ENCODE measurements at places on chromosomes 5 and 9.

- no peak for DNase-seq
These were observed 12.3 kb downstream of the TLE4 start for GRCh38 chr9:79583952-79584654.

DNA sequence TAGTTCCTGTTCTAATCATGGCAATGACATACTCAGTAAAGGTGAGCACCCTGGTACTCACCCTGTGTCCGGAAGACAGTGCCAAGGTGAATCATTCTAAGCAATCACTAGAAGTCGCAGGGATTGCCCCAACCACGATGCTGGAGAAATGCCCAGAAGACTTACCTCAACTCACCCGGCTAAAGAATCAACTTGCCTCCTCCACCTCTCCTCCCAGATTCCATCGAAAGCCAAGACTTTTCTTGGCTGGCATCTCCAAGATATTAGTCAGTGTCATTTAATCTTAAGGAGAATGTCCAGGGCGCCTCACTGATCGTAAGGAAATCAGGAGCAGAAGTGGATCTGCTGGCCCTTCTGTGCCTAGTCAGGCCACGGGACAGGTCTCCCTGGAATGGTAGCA, 204.9 kb downstream of the ERCC6L2 start:
- no peak for DNase-seq

- no peak for DNase-seq
These were observed 53.5 kb upstream of the IL7R start for GRCh38 chr5:35803191-35803651.

GRCh38 chr5:111486055-111486454, 26.3 kb downstream of the STARD4 start:
- DNase-seq = no peak

- DNase-seq = no peak
These were observed 56.0 kb downstream of the RGS3 start for GRCh38 chr9:113519426-113520108.

DNA sequence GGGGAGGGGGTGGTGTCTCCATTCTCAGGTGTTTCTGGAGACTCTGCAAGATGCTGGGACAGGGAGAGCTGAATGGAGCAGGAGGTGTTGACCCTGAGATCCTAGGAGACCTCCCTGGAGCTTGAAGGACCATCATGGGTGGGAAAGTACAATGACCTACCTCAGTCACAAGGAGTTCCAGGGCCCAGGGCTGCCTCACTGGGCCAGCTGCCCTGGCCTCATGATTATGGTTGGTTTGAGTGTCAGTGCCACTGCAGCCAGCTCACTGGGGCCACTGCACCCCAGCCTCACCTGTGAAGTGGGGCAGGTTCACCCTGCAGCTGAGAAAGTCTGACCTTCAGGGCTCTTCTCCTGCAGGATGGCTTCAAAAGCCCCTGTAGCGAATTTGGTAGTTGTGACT, 372.5 kb downstream of the IRX2 start:
- no peak for DNase-seq

DNA sequence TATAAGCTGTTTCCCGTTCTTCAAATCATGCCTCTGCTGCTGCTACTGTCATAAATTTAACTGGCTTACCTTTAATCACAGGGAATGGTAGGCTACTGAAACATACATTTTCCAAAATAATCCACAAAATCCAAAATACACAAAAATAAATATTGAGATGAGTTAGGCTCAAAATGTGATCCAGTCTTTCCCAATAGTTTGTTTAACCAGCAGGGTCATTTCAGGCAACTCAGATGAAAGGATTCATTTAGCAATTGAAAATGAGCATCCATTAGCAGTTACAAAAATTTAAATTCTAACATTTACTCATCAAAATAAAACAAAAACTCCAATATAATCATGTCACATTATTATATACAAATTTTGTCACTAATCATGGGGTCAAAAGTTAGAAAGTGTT, 1015.6 kb upstream of the DMAC1 start:
- no peak for DNase-seq

- DNase-seq = no peak
These were observed 412.8 kb upstream of the IRX4 start for GRCh38 chr5:2295476-2295875.

- no peak for DNase-seq
These were observed 23.6 kb downstream of the LHX2 start for GRCh38 chr9:124035001-124035650.

DNA sequence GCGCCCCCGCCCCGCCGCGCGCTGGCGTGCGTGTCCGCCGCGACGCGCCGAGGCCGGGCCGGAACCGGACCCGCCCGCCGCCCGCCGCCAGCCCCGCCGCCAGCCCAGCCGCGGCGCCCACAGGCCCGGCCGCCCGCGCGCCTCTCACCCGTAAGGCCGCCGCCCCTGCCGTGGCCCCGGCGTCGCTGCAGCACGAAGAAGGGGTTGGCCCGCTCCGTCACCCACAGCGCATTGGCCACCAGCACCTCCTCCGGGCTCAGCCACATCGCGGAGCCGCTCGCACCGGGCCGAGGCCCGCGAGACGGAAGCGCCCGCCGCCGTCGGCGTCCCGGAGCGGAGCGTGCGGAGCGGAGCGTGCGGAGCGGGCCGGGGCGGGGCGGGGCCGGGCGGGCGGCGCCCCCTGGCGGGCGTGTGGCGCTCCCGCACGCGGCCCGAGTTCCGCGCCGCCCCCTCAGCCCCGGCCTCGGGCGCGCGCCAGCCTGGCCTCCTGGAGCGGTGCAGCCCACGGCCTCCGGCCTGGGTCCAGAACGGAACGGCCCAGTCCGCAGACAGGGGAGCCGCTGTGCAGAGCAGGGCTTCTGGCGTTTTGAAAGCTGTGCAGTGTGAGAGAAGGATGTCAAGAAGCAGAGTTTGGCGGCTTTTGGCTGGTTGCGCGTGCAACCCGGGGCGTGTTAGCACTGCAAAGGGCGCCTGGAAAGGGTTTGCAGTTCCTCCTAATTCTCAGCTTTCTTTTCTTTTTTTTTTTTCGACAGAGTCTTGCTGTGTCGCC, at the start of gene TBC1D9B:
Gene TBC1D9B, minus strand, starts transcription at position 342 of the 769 bp plus-strand sequence. Its CDS starts 76 bp downstream, at position 266.
- DNase-seq = peak; percentile 48

DNA sequence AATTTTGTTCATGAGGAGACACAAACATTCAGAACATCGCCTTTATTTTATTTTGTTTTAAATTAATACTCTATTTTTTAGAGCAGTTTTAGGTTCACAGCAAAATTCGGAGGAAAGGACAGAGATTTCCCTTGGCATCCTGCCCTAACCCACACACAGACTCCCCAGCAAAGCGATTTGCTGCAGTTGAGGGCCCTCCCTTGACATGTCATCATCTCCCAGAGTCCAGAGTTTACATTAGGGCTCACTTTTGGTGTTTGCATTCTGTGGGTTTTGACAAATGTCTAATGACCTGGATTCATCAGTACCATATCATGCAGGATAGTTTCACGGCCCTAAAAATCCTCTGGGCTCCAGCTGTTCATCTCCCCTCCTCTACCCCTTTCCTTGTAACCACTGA, 33.6 kb upstream of the COL5A1 start:
- no peak for DNase-seq

DNA sequence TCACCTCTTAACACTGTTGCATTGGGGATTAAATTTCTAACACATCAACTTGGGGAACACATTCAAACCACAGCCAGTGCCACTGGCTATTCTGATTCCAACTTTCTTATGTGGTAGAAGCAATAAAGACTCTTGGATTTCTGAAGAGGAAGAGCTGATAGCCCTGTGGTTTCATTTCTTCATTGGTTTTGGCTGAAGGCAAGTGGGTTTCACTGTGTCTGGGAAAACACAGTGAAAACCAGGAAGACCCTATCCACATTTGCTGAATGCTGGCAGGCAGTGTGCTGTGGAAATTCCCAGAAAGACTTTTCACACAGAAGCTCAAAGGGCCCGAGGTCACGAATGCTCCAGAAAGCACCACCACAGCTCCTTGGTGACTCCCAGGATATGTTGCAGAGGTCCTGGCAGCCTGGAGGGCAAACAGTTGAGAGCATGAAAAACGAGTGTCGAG, 67.1 kb downstream of the DAPK1 start:
- no peak for DNase-seq

- no peak for DNase-seq
These were observed 129.8 kb downstream of the SLC12A2 start for GRCh38 chr5:128213340-128213739.

DNA sequence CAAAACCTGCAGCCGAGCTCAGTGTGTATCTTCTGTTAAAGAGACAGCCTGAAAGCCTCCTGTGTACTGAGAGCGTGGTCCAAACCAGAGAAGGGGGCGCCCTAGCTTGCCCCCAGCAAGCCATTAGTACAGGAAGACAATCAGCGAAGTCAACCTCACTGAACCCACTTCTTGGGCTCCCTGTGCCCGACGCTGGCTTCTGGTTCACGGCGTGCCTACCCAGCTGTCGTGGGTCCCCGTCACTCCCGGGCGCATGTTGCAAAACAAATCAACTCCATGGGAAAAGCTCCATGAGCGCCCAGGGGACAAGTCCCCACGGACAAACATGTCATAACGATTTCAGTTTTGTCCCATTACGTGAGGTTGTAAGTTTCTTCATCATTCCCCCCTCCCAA, 326.9 kb downstream of the SH3GL2 start:
- DNase-seq = no peak

- no peak for DNase-seq
These were observed 194.3 kb downstream of the PALM2AKAP2 start for GRCh38 chr9:109974143-109974917.

DNA sequence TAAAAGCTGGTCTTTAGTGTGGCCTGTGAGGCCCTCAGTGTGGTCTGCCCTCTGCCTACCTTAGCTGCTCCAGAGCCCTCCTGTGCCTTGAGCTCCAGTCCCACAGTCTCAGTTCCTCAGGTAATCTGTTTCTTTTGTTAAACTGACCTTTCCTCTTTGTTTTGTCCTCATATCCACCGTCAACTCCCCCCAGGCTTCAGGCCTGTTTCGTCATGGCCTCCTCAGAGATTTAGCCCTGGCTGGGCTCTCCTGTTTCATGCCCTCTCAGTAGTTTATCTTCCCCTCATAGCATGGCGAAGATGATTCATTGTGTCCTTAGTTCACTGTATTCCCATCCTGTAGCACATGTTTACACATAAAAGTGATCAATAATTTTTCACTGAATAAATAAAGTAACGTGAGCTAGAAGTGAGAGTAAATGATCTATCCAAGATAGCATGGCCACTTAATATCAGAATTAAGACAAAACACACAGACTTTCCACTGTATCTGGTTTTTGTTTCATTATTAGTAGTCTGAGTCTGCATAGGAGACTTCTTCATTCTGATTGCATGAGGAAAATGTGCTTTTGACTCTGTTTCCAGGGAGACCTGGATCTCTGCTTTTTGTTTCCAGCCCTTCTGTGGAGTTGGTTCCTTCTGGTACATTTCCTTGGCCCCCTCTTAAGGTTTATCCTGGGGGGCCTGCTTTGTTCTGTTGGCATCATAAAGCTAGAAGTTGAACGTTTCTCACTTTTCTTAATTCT, 70.5 kb downstream of the SNX24 start:
- DNase-seq = no peak

GRCh38 chr9:114804505-114804904, 1.3 kb downstream of the TNFSF15 start:
- no peak for DNase-seq

GRCh38 chr5:172770374-172770674, 671 bp downstream of the DUSP1 start:
- DNase-seq = no peak

- DNase-seq = no peak
These were observed 22.4 kb downstream of the LHX6 start for GRCh38 chr9:122206118-122207046.

DNA sequence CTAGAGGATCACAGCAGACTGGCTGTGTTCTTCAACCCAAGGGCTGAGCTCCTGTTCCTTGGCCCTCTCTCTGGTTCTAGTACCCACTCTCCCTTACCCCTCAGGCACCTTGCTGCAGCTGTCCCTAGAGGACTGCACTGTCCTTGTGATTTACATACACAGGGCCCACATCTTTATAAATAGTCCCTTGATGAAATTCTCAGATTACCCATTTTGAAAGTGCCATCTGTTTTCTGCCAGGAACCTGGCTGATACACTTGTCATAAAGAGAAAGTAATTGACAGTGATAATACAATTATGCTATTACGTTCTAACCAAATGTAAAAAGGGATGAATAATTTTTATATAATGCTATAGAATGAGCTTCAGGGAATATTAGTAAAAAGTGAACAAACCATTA, 16.5 kb upstream of the SPARC start:
- DNase-seq = no peak

DNA sequence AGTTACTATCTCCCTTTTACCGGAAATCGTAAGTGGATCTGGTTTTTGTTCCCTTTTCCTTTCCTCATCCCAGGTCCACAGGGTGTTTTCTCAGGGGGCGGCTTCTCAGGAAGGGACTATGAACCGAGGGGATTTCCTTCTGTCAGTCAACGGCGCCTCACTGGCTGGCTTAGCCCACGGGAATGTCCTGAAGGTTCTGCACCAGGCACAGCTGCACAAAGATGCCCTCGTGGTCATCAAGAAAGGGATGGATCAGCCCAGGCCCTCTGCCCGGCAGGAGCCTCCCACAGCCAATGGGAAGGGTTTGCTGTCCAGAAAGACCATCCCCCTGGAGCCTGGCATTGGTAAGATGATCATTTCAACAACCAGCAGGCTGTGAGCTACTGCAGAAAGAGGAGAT, 75.8 kb downstream of the GOLPH3 start:
- no peak for DNase-seq

- no peak for DNase-seq
These were observed 178.4 kb downstream of the PTPRD start for GRCh38 chr9:10434412-10434811.

- DNase-seq = no peak
These were observed 25.1 kb upstream of the CARTPT start for GRCh38 chr5:71693828-71694427.

GRCh38 chr9:99867968-99868367, 38.5 kb upstream of the STX17 start:
- DNase-seq = no peak
